Fibroblast of skin of scalp (primary cell): ENCODE measurements at places on chromosomes 7 and 10.

DNA sequence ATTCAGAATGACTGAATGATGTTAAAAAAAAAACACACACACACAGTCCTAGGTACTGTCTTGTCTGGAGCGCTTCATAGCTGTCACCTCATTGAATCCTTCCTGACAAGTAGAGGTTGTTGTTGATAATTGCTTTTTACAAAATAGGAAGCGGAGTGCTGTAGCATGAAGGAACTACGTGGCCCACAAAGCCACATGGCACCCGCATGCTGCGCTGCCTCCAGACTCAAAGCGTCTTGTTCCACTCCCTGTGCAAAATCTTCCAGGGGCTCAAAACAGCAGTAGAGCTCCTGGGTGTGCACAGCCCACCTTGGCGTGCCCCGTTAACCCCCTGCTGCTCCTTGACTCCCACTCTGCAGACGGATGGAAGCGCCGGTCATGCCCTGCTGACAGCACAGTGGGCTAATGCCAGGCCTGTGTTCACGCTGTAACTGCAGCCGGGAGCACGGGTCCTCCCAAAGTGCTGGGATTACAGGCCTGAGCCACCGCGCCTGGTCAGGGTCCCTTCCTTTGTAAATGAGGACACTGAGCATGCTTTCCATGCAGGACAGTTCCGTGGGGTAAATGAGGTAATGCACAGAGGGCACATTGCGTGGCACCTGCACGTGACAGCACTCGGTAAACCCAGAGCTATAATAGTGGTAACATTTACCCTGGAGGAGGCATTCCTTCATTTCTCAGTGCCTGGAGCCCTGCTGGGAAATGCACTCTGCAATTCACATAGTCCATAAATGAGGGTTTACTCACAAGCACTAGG lies 91.1 kb upstream of the GNA12 start:
- no peak for DNase-seq

GRCh38 chr7:952548-953441 lies 1.7 kb downstream of the ADAP1 start:
- no peak for DNase-seq

GRCh38 chr10:70564901-70565351 lies 37.6 kb downstream of the PRF1 start:
- DNase-seq, result no peak

GRCh38 chr7:23713285-23714149 lies 3.5 kb downstream of the STK31 start:
- peak; percentile 88 for DNase-seq

DNA sequence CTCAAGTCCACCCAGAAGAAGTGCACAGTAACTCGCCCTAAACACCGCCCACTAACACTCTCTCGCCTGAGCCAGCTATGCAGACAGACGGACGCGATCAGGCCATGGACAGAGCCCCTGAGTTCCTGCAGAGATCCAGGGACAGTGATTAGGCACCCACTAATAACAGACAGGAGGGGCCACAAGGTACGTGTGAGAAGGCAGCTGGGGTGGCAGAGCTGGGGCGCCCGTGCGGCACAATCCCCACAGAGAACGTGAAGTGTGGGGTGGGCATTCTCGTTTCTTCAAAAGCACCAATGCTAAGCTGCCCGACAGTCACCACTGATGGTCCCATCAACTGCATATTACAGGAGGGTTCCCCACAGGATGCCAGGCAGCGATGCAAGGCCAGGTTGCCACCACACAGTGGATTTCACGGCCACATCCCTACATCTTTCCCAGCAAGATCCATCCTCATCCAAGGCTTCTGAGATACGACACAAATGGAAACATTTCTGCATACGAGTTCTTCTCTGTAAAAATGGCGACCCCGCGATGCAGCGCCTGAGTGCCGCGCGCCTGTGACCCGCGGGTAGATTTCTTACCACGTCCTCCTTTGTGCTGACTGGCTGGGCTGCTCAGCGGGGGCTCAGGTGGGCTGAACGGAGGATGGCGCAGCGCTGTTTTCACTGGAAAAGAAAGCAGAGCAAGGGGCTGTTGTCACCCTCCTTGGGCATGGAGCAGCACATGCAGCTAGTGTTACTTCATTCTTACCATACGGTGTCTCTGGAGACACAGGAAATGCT lies 237.5 kb downstream of the TNS3 start:
- DNase-seq, result no peak

DNA sequence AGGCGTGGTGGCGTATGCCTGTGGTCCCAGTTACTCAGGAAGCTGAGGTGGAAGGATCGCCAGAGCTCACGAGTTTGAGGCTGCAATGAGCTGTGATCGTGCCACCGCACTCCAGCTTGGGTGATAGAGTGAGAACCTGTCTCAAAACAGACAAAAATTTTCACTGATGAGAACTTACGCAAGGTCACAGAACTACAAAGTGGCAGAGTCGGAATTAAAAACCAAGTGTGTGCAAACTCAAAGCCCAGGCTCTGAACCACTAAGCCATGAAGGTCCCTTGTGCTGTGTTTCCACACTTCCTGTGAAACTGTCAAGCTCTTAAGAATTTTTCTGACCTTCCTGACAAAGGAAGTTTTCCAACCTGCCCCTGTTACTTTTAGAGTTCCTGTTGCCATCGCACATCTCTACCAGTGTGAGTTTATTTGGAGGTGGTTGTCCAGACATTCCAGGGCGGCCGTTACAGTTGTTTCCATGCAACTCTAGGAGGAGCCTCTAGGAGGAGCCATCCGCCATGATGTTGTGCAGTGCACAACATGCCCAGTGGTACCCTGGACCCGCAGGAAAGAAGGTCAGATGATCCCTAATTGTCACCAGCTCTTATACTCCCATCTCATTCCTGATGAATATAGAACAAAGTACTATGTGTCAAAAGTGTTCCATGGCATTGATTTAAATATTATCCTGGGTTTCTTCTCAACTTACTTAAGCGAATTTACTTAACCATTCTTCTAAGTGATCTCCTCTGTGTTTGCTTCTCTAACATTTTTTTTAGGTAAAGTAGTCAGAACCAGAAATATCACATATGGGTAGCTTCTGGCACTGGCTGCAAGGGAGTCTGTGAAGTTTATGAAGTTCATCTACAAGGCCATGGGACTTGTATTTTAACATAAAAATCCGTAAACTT lies 49.0 kb upstream of the LYZL1 start:
- DNase-seq, result peak; percentile 35

DNA sequence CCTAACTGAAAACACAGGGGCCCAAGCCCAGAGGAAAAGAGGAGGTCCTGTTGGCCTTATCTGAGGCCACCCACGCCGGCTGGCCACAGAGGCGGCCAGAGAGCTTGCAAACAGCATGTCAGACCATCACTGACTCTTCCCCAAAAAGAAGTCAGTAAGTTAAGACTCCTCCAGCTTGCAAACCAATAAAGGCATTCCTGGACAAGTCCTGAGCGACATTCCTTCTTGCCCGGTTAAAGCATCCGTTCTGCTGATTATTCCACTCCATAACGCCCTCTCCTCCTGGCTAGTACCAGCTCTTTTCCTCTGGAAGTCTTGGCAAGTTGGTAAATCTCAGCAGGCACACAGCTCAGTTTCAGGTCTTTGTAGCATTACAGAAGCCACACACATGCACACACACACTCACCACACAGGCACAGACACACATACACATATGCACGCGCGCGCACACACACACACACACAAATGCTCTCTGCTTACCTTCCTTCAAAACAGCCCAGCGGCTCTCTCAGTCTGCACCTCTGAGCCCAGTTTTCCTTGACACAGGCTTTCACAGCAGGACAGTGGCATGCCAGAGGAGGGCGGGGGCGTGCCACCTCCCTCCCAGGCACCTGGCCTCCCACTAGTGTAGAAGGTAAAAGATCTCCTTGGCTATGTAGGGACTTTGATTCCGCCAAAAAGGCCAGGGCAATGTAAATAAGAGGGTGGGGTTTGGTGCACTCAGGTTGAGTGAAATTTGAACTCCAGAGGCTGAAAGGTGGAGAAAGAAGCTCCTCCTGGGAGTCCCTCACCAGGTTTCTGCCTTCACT lies 201.4 kb downstream of the TNS3 start:
- peak; percentile 42 for DNase-seq

DNA sequence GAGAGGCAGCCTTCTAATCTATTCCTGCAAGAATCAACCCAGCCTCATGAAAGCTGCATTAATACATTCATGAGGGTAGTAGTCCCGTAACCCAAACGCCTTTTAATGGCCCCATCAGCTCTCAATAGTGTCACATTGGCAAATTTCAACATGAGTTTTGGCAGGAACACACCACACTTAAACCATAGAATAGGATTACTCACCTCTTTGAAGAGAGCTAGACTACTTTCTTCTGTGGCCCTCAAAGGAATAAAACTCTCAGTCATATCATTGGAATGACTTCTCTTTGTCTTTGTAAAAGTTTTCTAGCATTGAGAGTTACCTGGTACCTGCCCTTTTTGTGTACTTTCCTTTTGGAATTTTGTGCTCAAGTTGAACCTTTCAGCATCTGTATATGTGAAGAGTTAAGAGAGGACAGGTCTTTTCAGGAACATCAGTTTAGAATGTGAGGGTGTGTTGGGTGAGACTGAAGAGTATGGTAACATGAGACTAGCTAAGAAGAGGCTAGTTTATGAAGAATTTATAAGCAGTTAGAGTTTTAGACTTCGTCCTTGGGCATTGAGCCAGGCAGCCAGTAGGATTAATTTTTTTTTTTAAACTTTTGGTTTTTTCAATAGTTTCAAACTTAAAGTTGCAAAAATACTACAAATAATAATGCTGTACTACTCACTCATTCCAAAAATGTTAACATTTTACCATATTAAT lies 92.6 kb downstream of the MLLT10 start:
- DNase-seq, result no peak

DNA sequence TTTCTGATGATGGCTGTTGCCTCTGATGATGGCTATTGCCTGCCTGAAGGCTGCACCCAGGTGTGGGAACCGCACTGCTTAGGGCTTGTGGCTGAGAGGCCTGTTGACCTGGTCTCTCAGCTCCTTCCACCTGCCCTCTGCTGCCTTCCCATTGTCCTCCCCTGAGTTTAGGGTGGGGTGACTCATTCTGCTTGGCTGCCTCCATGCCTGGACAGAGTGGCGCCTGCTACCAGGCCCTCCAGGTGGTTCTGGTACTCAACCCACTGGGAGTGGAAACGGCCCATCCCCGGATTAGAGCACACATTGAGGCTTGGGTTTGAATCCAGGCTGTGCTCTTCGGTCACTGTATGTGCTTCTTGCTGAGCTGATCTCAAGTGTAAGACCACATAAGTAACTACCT lies 120.6 kb downstream of the SEM1 start:
- DNase-seq, result no peak

GRCh38 chr10:99329304-99329553 lies at the start of gene CNNM1:
CNNM1 (plus strand) TSS chr10:99329356; CDS start chr10:99329388, 32 bp downstream.
- peak; percentile 22 for DNase-seq

DNA sequence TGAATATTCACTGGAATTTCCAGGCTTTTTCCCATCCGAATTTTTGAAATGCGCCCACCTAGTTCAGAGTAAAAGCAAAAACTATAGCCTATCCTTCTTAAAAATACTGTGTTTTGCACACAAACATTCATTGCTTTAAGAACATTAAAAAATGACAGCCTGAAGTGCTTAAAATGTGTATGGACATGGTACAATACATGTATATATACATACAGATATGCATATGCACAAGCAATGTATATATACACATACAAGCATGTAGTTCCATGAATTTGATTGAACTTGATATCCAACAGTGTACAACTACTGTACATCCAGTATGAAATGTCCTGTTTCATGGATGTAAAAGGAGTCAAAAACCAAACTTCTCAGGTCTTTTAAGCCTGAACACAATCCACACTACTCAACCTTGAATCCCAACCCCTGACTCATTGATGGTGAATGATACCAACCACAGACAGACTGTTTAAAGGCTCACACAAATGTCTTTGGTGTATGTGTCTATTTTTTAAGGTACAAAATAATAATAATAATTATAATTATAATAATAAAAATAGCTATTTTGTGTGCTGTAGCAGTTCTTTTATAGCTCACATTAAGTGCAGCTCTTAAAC lies 14.8 kb downstream of the INHBA start:
- DNase-seq, result no peak

DNA sequence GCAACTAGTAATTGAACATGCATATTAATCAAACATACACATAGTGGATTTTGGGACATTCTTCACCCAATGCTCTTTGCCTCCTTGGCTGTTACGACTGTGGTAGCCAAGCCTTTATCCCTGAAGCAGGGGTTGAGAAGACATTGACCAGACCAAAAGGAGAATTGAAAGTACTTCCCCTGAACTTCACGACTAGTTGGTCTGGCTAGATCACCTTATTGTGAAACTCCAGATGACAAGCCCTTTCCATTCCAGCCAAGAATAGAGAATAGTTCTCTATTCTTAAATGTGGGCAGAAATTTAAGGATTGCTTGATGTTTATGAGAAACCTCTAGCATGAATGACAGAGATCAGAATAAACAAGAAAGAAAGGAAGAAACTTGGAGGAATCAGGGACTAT lies 97.0 kb downstream of the LRMDA start:
- DNase-seq, result no peak

DNA sequence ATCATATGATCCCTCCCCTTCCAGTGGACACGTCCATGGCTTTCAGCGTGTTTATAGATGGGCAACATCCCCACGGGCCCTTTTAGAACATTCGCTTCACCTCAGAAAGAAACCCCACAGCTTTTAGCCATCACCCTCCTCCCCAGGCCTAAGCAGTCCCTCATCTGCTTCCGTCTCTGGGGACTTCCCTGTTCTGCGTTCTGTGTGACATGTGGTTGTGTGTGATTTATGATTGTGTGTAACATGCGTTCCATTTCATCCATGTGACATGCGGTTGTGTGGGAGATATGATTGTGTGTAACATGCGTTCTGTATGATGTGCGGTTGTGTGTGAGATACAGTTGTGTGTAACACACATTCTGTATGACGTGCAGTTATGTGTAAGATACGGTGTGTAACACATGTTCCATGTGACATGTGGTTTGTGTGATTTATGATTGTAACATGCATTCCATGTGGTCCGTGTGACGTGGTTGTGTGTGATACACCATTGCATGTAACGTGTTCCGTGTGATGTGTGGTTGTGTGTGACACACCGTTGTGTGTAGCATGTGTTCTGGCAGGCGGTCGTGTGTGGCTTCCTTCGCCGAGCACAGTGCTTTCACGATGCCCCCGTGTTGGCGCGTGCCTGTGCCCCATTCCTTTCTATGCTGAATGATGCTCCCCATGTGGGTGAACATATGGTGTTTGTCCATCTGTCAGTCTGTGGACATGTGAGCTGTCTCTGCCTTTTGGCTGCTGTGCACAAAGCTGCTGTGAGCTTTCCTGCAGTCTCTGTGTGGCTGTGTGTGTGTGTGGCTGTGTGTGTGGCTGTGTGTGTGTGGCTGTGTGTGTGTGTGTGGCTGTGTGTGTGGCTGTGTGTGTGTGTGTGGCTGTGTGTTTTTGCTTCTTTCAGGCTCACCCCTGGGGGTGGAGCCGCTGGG lies 26.2 kb downstream of the PWWP2B start:
- DNase-seq, result no peak

- no peak for DNase-seq
These were observed 2.0 kb upstream of the HOXA3 start for GRCh38 chr7:27154369-27154768.

- DNase-seq, result no peak
These were observed 364.3 kb upstream of the ANKRD30A start for GRCh38 chr10:36761121-36761520.
